Gastrocnemius medialis (tissue), 4 donors: ENCODE measurements at places on chromosomes 11 and 22.

DNA sequence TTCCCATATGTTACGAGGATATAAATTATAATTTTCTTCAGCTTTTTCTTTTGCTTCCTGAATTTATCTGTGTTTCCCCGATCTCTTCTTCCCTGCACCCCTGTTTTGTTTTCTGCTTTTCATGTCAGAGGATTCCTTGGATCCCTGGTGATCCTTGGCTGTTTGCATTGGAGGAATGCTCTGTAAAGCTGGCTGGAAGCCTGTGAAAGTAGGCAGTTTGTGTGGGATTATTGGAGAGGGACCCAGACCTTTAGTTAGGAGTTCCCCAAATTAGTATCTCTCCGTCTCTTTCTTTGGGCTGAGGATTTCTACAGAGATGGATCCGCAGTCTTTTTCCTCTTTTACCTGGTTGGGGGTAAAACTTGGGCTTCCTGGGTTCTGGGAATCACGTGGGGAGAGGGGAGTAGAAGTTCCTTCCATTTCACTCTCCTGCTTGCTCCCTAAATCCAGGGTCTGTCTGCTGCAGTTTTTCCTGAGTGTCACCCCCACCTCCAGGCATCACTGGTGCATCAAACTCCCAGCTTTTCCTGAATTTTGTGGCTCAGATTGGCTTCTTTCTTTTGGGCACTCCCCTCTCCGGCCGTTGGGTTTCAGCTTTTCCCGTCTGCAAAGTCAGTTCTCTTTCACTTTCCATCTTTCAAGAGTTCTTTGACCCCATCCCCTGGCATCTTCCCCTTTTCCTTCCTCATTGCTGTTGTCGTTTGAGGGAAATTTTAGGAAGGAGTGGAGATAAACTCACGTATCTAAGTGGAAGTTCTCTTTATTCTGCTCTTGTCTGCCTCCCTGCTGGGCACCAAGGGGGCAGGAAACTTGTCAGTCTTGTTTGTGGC, 79.1 kb upstream of the ALX4 start:
- no peak for DNase-seq

- no peak for DNase-seq
Measured at GRCh38 chr11:47843361-47844055, 4.6 kb downstream of the NUP160 start.

GRCh38 chr11:115463606-115464005, 40.6 kb downstream of the CADM1 start:
- no peak for DNase-seq

GRCh38 chr11:117410861-117411710, 83.4 kb downstream of the CEP164 start:
- DNase-seq = no peak

DNA sequence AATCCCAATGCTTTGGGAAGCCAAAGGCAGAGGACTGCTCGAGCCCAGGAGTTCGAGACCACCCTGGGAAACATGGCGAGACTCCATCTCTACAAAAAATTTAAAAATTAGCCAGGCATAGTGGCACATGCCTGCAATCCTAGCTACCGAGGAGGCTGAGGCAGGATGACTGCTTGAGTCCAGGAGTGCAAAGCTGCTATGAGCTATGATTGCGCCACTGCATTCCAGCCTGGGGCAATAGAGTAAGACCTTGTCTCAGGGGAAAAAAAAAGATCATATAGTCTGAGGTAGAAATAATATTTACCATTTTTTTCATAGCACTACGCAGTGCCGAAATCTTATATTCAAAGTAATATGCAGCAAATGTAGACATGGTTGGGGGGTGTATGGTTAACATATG, 47.8 kb downstream of the MRTFA start:
- DNase-seq = no peak

DNA sequence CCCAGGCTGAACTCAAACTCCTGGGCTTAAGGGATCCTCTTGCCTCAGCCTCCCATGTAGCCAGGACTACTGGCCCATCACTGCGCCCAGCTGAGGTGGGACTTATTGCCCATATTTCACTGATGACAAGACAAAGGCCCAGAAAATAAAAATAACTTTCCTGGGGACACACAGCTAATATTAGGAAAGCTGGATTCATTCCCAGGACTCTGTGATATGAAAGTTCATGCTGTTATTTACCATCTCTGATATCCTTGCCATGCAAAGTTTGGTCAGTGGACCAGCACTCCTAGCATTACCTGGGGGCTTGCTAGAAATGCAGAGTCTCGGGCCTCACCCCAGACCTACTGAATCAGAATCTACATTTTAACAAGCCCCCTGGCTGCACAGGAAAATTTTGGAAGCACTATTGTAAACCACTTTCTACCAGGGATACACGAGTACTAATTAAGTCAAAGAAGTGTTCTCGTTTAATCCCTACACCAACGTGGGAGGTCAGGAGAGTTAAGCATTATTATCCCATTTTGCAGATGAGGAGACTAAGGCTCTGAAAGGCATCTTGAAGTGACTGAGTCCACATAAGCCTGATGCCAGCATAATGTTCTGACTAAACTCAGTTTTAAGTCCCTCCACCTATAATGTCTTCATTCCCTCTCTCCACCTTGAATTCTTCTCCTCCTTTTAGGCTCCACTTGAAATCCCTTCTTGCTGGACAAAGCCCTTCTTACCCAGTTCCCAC, 2.5 kb upstream of the FAM83F start:
- DNase-seq = no peak

DNA sequence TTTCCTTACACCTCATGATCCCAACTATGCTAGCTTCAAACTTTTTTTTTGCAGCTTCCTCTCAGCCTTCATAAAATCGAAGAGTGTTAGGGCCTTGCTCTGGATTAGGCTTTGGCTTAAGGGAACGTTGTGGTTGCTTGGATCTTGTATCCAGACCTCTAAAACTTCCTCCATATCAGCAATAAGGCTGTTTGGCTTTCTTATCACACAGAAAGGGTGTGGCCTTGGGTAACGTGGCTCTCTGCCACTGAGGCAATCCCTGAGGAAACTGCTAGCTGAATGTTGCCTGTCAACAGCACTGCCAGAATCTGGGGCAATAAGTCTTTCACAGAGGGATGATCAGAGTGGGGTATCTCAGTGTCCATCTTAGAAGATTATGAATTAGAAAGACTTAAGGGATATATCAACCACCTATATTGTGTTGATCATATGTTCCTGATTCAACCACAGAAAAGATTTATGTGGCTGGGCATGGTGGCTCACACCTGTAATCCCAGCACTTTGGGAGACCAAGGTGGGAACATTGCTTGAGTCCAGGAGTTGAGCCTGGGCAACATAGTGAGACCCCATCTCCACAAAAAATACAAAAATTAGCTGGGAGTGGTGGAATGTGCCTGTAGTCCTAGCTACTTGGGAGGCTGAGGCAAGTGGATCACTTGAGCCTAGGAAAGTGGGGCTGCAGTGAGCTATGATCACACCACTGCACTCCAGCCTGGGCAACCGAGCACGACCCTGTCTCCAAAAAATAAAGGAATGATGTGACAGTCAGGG, 12.5 kb upstream of the CUL5 start:
- DNase-seq = no peak

DNA sequence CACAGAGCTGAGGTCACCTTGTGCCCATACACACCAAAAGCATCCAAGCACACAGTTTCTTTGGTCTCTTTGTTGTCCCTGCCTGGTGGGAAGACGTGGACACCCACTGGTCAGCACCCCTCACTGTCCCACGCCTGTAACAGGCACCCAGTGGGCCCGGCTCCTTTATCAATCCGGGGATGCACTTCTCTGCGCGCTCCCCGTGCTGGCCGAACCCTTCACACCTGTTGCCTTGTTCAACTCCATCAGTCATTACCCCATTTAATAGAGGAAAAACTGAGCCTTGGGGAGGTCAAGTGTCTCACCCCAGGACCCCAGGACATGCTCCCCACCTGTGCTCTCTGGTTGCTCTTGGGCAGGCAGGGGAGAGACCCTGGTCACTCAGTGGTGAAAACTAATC, 49.7 kb upstream of the FGF3 start:
- no peak for DNase-seq

- no peak for DNase-seq
Measured at GRCh38 chr22:40212121-40212520, 34.4 kb downstream of the TNRC6B start.

DNA sequence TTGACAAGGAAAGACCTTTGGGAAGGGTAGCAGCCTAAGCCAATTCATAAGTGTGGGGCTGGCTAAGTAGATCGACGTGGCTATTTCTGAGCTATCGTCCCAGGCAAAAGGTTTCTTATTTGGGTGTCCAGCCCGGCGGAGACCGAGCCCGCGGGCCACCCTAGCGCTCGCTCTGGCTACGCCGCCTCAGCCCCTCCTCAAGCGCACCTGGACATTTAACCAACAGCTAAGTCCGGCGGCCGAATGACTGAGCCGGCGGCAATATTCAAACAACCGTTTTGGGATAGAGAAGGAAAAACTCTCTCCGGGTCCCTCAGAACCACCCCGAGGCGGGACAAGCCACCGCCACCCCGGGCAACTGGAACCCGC, 457 bp downstream of the RNF141 start:
- peak; percentile 33 for DNase-seq

GRCh38 chr22:46114518-46115387, 35.6 kb upstream of the PPARA start:
- DNase-seq = peak; percentile 47

DNA sequence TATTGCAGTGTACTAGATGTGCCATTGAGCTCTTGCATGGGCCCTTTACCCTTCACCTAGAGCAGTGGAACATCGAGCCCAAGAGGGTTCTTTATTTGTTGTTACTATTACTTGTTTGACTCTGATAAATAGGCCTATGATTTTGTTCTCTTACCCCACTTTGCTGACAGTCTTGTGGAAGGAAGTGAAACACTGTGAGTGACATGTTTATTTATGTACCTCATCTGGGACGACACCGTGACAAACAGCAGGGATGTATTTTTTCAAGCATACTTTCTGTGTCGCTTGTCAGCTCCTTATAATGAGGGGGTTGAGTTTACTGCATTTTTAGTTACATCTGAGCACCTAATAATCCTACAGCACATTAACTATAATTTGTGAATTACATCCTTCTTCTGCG, 1010.3 kb upstream of the TENM4 start:
- DNase-seq = no peak

GRCh38 chr11:77039491-77040400, 5.5 kb downstream of the B3GNT6 start:
- DNase-seq = no peak

GRCh38 chr11:30987819-30988218, 381.7 kb downstream of the DCDC1 start:
- DNase-seq = no peak

DNA sequence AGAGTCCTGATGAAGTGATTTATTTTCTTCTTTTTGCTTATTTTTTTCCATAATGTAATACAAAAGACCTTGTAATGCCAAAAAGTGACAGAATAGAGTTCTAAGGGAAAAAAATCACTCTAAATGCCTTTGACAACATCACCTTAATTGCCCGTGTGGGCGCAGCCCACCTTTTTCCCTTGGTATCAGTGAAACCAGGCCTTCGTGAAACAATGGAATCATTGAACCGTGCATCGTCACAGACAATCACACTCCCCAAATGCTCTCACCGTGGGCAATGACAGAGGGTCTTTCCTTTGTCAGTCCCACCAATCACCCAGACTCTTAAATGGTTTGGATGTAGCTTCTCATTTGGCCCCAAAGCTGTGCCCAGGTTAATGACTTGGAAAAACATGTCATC, 9.6 kb upstream of the SLC6A5 start:
- no peak for DNase-seq

- DNase-seq = no peak
Measured at GRCh38 chr11:18564149-18564548, 24.4 kb downstream of the UEVLD start.

GRCh38 chr11:66915046-66915832, 42.9 kb downstream of the PC start:
- no peak for DNase-seq

GRCh38 chr22:22342697-22343580, 98.4 kb downstream of the VPREB1 start:
- no peak for DNase-seq

DNA sequence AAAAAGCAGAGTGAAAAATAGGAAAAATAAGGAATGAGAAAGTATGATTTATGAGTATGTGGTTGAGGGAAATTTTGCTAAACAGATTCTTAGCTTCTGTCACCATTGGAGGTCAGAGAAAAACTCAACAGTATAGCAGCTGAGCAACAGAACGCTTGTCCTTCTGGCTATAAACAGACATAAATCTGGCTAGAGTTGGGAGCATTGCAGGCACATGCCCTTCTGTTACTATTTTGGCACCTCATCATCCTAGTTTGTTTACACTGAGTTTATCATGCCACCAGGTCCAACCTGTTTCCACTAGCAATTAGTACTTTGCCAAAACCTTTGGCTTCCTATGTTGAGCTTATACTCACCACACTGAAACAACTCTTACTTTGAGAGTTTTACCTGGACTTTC, 6.9 kb downstream of the UBE4A start:
- peak; percentile 46 for DNase-seq

- DNase-seq = no peak
Measured at GRCh38 chr22:46185283-46185682, 35.0 kb downstream of the PPARA start.

- DNase-seq = no peak
Measured at GRCh38 chr11:6616596-6617250, 2.5 kb downstream of the TPP1 start.

DNA sequence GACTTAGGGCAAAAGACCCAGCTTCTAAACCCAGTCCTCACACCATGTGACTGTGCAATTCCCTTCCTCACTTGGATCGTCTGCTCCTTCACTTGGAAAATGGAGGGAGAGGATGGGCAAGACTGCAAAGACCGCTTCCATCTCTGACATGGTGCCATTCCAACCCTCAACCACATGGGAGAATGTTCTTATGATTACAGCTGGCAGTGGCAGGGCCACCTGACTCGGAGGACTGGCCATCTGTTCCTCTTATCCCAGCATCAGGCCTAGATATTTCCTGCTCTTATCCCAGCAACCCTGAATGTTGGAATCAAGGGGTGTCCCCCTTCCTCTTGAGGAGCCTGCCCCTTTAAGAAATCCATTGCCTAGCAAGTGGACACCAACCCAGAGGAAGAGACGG, 15.4 kb downstream of the DSCAML1 start:
- DNase-seq = no peak

DNA sequence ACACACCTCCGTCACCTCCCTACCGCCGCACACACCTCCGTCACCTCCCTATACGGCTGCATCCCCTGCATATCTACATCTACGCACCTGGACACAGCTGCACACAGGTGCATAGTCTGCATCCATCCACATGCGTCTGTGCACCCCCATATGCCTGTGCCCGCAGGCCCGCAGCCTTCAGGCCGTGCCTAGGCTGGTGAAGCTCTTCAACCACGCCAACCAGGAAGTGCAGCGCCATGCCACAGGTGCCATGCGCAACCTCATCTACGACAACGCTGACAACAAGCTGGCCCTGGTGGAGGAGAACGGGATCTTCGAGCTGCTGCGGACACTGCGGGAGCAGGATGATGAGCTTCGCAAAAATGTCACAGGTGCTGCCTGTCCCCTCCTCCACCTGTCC, 4.8 kb downstream of the PKP3 start:
- no peak for DNase-seq
